ENCODE measurements at places on chromosomes 5 and 9. TPM values are rescaled to one million over a fixed set of nuclear protein-coding genes. Genes with fewer than 3 reads are reported as not detected.

Gene TMEM252
- total RNA-seq = not detected

Gene PIP5KL1
- total RNA-seq = 6.4 TPM

- DNase-seq = no peak
These were observed 56.8 kb downstream of the PTPDC1 start for GRCh38 chr9:94140791-94141790.

- DNase-seq = no peak
These were observed 532.9 kb downstream of the ANXA1 start for GRCh38 chr9:73684601-73685000.

DNA sequence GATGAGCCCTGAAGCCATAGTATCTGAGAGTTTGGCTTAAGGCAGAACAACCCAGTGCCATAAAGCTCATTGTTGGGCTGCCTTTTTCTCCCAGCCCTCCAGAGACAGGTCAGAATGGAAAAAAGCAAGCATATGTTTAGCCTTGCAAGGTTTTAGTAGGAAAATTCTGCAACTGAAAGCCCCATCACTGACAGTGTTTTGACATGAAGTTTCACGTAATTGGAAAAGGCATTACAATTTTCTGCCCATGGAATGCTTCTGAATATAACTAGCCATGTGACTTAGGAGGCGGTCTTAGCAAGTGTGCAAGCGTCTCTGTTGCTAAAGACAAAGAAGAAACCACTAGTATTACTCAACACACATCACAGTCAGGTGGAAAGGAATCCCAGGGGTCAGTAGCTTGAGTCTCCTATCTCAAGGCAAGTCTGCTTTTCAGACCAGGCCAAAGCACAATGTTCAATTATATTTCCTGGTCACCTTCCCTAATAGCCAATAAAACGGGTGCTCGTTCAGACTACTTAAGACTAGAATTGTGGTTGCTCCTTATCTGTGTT, 117.6 kb downstream of the CARTPT start:
- DNase-seq = no peak
